ENCODE measurements at places on chromosomes 16 and 17.

DNA sequence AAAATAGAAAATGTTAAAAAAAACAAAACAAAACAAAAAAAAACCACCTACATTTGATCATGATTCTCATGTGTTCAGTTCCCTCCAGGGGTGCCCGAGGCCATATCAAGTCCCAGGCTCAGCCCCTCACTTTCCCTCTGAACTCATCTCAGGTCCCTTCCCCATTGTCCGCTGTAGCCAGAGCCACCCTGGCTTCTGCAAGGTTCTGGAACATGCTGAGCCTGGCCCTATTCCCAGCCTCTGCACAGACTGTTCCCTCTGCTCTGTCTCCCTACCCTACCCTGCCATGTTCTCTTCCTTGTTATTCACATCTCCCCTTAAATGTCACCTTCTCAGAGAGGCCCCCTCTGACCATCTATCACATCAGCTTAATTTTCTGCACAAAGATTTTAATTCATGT lies 46.9 kb downstream of the TK2 start:
- DNase-seq: no peak

DNA sequence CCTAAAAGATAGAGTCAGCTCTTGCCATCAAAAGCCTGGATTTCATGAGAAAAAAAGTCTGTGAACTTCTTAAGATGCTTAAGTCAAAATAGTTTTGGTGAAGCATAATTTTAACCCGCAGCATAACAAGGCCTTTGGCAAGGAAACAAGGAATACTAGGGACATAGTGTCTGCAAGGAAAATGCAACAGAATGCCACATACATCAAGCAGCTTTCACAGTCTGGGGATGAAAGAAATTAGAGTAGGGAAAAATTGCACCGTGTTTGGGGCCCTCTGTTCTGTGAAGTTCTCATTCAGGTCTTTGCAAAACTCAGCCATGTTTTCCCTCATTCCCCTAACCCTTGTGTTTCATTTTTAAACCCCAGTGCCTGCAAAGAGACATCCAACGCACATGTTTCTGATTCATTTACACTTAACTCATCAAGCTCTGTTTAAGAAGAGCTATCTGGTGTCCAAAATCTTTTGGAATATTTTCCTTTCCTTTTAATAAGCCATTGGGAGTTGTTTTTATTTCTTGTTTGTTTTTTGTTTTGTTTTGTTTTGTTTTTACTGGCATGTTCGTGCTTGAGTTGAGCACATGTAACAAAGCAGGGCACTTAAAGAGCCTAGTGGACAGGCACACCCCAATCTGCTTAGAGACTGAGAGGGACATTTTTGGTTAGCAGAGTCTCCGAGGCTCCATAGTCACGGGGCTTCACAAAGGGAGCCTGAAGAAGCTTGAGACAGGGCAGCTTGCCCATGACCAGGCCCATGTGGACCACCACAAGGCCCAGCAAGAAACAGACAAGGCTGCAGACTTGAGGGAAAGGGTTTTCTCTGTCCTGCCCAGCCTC lies 116.5 kb downstream of the ANKFN1 start:
- DNase-seq: no peak

DNA sequence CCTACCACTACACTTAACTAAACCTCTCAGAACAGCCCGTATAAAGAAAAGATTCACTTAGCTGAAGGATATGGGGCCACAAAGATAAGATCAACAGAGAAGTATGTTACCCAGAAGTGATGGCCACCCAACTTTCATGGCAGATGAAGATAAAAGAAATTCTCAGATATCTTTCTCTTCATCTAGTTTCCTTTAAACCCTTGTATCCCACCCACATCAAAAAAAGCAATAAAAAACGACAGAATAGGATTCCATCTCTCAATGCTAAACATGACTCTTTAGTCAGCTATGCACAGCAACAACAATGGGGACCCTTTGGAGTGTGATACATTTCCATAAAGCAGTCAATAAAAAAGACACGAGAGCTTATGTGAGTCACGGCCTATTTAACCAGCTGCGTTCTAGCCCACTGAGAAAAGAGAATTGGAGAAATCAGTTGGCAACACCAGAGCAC lies 86.6 kb downstream of the SNX11 start:
- DNase-seq: no peak

DNA sequence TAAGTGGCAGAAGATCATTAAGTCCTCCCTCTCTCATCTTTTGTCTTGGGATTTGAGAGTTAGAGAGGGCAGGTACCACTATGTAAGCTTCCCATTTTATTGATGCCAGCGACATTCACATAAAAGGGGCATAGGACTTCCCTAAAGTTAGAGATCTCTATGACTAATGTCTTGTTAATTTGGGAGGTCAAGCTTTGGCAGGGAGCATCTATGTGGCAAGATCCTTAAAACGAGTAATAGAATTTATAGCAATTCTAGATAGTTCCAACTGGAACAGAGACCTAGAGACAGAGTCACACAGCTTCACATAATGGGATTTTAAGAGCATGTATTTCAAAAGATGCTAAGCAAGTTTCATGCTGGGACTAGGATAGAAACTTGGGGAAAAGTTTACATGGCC lies 308.0 kb downstream of the MAP2K6 start:
- no peak for DNase-seq

DNA sequence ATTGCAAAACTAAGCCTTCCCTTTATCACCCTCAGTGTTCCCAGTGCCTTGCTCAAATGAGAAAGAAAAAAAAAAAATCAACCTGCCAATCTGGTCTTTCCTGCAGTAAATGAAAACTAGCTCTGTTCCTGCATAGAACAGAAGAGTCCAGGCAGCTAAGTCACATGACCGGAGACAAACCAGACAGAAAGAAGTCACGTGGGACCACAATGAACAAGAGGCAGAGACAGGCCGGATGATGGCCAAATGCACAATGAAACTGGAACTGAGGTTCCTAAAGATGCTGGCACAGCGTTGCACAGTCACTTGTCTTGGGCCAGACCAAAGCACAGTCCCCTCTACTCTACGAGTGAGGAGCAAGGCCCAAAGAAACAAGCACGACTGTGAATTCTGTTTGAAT lies 172.5 kb downstream of the GRIN2A start:
- no peak for DNase-seq

DNA sequence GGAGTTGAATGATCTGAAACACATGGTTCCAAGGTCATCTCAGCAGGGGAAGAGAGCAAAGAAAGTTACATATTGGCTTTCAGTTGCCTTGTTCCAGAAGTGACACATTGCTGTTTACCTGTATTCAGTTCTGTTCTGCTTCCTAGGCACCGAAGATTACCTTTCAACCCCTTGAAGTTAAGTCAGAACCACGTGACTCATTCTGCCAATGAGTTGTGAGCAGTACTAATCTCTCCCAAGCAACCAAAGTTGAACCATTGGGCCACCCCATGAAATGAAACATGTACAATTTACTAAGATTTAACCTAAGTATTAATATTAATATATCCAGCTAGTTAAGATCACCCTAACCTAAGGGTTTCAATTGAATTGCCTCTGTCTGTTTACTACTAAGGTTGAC lies 439.2 kb upstream of the MAF start:
- DNase-seq: no peak

- DNase-seq: no peak
Observed at GRCh38 chr17:79629548-79630049, 18.7 kb upstream of the RBFOX3 start.

GRCh38 chr17:76686538-76687297 lies 24.0 kb downstream of the MXRA7 start:
- DNase-seq: no peak

- no peak for DNase-seq
Observed at GRCh38 chr17:65457183-65457582, 104.3 kb downstream of the AXIN2 start.

DNA sequence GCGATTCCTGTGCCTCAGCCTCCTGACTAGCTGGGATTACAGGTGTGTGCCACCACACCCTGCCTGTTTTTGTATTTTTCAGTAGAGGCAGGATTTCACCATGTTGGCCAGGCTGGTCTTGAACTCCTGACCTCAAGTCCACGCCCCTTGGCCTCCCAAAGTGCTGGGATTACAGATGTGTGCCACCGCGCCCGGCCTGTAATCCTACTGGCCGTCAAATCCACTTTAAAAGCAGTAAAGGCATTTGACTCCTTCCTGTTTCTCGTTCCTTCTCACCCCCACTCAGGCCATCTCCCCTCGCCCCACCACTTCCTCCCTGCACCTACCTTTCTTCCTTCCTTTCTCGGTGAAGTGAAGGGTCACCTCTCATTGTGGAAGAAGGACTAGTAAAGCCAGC lies 69.4 kb upstream of the CREBBP start:
- DNase-seq: no peak

DNA sequence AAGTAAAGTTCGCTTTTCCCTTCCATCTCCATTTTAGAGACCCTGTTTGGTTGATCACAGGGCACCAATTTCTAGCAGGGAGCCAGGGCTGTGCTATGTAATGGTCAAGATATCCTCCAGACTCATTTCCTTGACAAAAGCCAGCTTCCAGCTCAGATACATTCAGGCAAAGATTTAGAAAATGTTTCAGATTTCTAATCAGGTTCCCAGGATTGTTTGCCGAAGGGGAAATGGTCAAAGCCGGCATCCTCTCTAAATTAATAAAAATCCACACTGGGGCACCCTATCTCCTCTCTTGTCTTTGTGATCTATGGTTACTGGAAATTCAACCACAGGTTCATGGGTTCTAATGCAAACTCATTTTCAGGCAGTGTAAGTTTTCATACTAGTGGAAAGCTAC lies 686.8 kb upstream of the KIF2B start:
- no peak for DNase-seq

Data from stimulated activated CD4-positive, alpha-beta T cell treated with anti-CD3 and anti-CD28 coated beads, Interleukin-1b, Interleukin-23, amount 100 ng/mL, for 1 hour (primary cell).